Hematopoietic multipotent progenitor cell treated with erythropoietin and hydrocortisone succinate and interleukin-3 and kit ligand, for 15 days (in vitro differentiated cells): ENCODE measurements at places on chromosomes 13 and 19.

DNA sequence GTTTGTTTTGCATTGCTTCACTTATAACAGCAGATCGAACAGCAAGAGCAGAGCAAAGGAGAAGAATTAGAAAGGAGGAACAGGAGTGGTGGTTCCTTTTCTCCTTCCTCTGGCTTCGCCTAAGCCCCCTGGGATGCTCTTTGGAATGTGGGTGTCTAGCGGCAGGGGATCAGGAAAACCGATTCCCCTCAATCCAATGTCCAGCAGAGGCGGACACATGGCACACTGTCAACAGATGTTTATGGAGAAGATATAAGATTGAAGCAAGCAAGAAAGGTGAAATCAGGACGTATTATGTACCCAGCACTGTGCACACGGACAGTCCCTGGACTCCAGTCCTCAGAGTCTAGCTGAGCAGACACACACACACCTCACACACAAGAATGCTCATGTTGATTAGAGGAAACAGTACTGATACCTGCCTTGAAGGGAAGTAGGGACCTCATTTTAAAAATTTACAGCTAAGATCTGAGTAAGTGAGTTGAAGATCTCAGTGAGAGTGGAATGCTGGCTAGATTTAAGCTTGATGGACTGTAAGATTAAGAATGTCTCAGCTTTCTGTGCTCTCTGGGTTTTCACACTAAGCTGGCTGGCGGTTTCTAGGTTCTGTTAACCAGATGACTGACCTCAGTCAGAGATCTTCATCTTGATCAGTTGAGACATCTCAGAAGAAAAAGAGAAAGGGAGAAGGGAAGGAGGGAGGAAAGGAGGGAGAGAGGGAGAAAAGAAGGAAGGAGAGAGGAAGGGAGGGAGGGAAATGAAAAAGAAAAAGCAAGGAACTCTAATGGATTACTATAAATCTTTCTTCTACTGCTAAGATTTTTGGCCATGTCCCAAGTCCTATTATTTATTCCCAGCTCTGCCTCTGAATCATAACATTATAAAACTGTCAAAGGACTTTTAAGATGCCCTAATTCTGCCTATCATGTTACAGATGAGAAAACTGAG lies 44.8 kb downstream of the FLT1 start:
- DNase-seq: no peak

DNA sequence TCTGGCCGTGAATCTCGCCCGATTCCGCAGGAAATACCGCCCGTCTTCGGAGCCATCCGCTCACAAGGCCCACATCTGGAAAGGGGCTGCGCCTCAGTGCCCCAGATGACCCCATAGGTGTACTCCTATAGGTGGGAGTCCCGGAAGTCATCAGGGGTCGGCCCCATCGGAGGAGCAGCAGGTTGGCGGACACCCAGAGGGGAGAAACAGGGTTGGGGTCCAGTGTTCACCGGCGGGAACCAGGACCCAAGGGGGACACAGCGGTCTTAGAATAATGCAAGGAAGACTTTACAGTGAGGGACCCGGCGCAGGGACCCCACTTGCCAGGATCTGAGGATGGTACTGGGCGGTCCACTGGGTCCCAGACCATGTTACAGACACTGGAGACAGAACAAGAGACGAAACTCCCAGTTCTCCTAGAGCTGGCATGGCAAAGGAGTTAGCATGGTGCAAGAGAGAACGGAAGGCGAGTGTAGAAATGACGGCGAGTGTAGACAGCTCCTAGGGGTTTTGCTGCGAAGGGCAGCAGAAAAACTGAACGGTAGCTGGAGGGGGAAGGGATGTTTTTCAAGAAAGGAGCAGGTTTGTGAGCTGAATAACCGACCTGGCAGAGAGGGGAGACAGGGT lies 4.2 kb upstream of the RGL3 start:
- no peak for DNase-seq

DNA sequence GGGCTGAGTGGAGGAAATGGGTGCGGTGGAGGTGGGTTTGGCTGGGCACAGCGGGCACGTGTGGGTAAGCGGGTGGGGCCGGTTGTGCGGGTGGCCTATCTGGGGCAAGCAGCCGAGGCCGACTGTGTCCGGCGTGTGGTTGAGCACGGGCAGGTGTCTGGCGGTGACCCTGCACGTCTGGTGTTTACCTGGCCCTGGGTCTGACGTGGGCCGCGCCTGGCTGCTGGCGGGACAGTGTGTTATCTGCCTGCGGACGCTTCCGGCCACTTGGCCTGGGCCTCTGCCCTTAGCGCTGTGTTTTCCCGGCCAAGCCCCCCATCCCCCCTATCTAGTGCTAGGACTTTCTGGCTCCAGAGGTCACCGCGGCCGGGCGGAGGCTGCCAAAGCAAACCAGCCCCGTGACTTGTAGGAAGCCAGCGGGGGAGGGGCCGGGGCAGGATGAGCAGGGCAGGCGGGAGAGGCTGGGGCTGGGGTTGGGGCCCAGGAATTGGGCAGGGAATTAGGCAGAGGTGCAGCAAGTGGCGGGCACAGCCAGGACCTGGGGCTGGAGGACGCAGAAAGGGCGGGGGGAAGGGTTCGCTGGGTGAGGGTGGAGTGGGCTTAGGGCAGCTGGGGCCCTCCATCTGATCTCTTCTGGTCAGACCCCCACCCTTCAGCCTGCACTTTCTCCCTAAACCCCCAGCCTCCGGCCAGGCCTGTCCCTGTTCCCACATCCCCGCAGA lies 534 bp upstream of the HPN start:
- DNase-seq: no peak

GRCh38 chr13:65530688-65531087 lies 1699.4 kb downstream of the PCDH9 start:
- DNase-seq: no peak

DNA sequence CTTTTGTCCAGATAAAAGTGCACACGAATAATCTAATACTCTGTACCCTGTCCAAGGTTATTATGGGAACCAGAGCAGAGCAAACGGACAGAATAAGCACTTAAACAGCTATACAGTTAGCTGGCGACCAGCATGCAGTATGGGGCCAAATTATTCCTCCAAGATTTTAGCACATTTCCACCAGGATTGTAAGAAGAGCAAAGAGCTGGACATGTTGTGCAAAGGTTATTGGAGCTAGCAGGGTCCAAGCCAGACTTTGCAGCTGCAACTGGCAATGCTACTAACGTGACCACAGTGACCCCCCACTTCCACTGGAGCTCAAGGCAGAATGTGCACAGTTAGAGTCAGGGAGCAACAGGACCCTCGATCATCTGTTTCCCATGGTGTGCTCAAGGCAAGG lies 89.9 kb downstream of the COL4A1 start:
- DNase-seq: no peak

- DNase-seq: no peak
These were observed 56.6 kb upstream of the MYO16 start for GRCh38 chr13:108572782-108573211.

DNA sequence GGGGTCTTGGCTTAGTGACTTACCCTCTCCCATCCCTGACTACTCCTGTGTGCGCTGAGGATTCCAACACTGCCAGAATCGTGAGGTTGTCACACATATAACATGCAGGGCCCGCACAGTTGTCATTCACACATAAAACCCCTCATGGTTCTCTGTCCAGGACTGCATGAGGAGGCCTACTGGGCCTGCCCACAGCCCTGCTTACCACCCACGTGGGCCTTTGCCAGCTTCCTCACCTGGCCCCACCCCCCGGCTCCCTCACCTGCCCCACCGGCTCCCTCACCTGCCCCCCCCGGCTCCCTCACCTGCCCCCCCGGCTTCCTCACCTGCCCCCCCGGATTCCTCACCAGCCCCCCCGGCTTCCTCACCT lies 197.2 kb downstream of the TEX29 start:
- DNase-seq: no peak

DNA sequence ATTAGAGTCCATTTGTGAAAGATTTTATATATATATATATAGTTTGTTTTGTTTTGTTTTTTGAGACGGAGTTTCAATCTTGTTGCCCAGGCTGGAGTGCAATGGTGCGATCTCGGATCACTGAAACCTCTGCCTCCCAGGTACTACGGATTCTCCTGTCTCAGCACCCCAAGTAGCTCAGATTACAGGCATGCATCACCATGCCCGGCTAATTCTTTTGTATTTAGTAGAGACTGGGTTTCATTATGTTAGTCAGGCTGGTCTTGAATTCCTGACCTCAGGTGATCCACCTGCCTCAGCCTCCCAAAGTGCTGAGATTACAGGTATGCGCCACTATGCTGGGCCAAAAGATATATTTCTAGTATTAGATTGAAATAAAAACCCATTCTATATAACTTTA lies 4.0 kb upstream of the ZNF701 start:
- DNase-seq: no peak

GRCh38 chr13:93345770-93346169 lies 119.2 kb downstream of the GPC6 start:
- no peak for DNase-seq

DNA sequence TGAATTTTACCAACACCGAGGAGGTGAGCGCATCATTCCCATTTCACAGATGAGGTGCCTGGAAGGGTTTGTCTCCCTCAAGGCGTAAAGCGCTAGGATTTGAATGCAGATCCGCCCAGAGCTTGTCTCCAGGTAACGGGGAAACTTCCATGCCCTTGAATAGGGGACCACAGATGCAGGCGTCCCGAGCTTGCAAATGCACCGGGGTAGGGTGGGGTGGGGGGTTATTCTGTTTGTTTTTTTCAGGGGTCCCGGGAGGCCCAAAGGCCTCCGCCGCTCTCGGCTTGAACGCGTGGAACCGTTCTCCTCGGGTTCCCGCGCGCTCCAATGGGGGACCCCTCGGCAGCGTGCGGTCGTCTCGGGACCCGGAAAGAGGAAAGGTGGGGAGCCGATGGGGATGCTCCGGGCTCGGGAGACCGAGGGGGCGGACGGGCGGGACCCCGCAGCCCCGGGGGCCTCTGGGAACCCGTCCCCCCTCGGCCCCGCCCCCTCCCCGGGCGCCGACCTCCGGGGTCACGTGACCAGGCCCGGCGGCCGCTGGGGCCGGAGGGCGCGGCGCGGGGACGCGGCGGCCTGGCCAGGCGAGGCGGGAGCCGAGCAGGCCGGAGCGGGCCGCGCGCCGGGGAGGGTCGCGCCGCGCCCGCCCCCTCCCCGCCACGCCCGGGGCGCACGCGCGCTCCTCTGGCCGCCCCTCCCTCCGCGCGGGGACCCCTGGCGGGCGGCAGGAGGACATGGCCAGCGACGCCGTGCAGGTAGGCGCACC lies at the start of gene PKN1:
Gene PKN1, plus strand, starts transcription at position 516 of the 763 bp plus-strand sequence. Its CDS starts 216 bp downstream, at position 732.
- no peak for DNase-seq

DNA sequence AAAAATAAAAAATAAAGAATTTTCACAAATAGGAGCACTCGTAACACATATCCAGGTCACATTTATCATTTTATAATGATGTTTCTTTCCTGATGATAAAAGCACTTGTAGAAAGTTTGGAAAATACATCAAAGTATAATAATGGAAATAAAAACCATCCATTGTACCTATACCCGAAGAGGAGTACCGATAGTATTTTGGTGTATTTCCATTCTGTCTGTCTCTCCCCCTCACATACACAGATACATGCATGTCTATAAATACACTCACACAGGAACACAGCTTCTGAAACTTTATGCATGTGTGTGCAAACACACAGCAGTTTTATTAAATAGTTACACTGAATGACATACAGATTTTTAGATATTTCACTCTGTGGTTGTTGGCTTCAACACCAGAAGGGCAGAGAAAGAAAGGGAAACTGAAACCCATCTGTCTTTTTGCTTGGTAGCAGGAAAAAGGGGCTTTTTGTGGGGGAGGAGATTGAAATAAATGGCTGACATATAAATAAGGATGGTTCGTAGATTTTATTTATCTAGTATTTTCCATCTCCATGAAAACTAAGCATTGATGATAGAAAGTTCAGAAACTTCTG lies 114.8 kb downstream of the LRCH1 start:
- DNase-seq: no peak

DNA sequence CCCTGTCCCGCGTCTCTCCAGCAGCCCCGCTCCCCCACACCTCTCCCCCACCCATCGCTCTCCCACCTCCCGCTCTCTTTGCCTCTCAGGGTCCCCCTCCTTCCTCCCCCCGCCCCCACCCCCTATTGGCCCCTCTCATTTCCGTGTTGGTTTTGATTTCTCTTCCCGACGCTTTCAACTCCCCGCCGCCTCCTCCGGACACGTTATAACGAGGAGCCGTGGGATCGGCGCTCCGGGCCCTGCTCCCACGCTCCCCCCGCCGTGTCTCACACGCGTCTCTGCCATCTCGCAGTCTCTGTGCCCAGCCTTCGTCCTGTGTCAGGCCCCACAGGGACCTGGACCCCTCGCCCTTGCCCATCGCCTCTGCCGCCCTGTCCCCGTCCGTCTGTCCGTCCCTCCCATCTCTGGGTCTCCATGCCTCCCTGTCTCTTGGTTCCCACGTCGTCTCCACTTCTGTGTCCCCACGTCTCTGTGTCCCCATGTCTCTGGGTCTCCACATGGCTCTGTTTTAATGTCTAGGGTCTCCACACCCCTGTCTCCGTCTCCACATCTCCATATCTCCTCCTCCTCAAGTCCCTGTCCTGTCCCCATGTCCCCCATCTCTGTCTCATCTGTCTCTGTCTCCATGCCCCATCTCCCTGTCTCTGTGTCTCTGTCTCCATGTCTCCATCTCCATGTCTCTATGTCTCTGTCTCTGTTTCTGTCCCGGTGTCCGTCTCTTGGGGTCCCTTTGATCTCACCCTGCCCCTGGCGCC lies 13.1 kb downstream of the ERFL start:
- no peak for DNase-seq

DNA sequence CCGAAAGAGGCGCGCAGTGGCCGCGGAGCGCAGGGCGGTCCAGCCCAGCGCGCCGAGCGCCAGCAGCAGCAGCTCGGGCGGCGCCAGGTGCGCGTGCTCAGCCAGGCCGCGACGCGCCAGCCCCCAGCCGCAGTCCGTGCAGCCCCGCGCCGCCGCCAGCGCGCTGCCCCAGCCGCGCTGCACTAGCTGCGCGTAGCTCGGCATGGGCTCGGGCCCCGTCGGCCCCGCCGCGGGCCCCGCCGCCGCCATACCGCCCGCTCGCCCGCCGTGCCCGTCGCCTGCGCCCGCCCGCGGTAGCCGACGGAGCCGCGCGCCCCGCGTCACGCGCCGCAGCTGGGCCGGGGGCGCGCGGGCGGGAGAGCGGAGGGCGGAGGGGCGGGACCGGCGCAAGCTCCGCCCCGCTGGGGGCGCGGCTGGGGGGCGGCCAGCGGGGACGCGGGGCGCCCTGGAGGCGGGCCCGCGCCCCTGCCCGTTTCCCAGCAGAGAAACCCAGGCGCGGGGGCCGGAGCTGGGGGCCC lies at the start of gene CERS1:
Gene CERS1, minus strand, starts transcription at position 335 of the 518 bp plus-strand sequence. Its CDS starts 86 bp downstream, at position 249.
- DNase-seq: no peak

DNA sequence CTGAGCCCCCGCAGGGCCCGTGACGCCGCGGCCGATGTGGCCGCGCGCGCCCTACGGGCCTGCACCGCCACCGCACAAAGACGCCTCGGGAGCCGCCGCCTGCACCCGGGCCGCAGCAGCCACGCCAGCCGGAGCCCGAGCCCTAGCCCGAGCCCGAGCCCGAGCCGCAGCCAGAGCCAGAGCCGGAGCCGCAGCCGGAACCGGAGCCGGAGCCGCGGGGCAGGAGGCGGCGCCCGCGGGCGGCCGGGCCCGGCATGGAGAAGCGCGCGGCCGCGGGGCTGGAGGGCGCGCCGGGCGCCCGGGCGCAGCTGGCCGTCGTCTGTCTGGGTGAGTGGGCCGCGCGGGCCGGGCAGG lies 379 bp downstream of the LRP3 start:
- DNase-seq: no peak

- DNase-seq: no peak
These were observed 103.9 kb downstream of the FAM216B start for GRCh38 chr13:42885325-42885724.

- DNase-seq: no peak
These were observed 249.4 kb upstream of the PCDH20 start for GRCh38 chr13:61664801-61665705.

- no peak for DNase-seq
These were observed 688.4 kb upstream of the GPC6 start for GRCh38 chr13:92538164-92538563.
